Large intestine (tissue), 12 donors: ENCODE measurements at places on chromosomes 7 and 10. TPM values are rescaled to one million over a fixed set of nuclear protein-coding genes. Genes with fewer than 3 reads are reported as not detected.

The ZNF775 gene
- polyA plus RNA-seq, result 5.2 TPM

The AMPH gene
- polyA plus RNA-seq, result 5.5 TPM

The TMEM229A gene
- 3.7 TPM for polyA plus RNA-seq

The GPNMB gene
- polyA plus RNA-seq, result 6.0 TPM

The GIMAP6 gene
- polyA plus RNA-seq, result 10.7 TPM

The LIPJ gene
- 0.10 TPM for polyA plus RNA-seq

The CFTR gene
- 53.1 TPM for polyA plus RNA-seq
